ENCODE measurements at places on chromosomes 3 and 15.

- no peak for DNase-seq
These were observed 27.8 kb downstream of the SHQ1 start for GRCh38 chr3:72820415-72820814.

DNA sequence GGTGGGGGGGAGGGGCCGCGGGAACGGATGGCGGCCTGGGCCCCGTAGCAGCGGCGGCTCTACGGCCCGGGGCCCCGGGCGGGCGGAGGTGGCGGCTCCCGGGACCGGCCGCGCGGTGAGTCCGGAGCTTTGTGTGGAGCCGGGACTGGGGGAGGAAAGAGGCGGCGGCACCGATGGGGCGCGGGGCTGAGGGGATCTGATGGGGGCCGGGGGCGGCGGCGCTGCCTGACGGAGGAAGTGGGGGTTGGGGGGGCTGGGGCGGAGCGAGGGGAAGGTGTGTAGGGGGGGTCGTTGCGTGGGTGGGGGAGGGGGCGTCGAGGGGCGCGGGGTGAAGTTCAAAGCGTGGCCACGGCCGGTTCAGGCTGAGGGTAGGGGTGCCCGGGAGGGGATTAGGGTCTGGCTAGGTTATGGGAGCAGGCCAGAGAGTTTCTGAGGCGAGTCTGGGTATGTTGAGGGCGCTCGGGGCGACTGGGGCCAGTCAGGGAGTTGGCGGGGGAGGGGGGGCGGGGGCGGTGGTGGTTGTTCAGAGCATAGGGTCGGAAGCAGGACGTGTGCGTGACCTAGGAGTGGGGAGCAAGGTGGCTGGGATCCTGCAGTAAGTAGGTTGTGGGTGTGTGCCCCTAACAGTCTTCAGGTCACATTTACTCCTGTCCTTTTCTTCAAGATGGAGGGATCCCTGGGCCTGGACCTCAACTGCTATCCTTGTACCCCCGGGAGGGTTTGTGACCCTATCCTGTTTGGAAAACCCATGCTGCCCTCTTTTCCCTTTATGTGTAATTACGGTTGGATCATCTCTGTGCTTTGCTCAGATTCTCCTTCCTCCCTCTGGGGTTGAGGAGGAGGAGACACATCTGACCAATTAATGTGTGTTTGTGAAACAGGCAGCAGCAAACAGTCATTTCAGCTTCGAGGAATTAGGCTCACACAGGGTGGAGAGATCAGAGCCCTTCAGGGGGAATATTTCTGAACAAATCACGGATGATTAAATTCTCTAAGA is 644 bp downstream of the ZNF609 start:
- DNase-seq, result no peak

- no peak for DNase-seq
These were observed 18.5 kb downstream of the MINAR1 start for GRCh38 chr15:79450648-79451047.

- no peak for DNase-seq
These were observed 420.9 kb downstream of the LPP start for GRCh38 chr3:188574885-188575284.

GRCh38 chr3:79521221-79521848 is 246.5 kb downstream of the ROBO1 start:
- peak; percentile 46 for DNase-seq

DNA sequence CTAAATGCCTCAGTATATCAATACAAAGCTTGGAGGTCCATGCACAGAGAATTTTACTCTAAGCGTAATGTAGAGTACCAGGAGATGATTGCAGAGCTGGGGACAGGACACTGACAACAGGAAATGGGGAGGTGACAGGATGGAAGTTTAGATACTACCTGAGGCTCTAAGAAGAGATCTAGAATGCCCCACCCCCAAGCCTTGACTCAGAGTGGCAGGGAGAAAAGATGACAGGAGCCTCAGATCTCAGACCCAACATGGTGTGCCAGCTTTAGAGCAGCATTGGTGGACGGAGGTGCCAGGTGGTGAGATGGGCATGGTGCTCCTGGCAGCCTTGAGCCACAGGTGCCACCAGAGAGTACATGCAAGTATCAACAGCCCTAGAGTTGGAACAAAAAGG is 62.5 kb downstream of the LYZL4 start:
- no peak for DNase-seq

DNA sequence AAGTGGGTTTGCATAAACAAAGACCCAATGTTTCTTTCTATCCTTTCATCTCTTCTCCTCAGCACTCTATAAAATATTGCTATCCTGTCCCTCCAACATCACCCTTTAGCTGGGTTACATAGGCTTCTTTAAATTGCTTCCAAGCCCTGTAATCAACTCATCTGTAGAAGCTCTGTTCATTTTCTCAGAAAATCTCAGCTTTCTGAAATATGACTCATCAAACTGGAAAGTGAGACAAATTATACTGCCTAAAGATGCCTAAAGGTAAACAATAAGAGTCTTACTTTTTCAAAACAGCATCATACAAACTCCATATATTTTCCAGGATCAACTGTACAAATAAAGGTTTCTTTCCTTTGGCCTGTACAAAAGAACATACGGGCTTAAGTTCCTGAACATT is 33.8 kb downstream of the EFL1 start:
- DNase-seq, result no peak

DNA sequence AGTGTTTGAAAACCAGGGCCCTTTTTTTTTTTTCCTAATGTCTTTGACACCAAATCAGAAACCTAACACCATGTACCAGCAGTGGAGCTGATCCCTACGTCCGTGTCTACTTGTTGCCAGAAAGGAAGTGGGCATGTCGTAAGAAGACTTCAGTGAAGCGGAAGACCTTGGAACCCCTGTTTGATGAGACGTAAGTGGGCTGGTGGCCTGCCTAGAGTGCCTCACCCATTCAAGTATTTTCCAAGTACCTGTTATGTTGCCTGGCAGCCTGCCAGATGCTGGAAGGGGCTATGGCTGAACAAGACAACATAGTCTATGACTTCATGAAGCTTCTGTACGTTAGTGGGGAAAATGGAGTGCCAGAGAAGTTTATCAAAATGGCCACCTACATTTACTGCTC is 39.7 kb downstream of the ESYT3 start:
- no peak for DNase-seq

DNA sequence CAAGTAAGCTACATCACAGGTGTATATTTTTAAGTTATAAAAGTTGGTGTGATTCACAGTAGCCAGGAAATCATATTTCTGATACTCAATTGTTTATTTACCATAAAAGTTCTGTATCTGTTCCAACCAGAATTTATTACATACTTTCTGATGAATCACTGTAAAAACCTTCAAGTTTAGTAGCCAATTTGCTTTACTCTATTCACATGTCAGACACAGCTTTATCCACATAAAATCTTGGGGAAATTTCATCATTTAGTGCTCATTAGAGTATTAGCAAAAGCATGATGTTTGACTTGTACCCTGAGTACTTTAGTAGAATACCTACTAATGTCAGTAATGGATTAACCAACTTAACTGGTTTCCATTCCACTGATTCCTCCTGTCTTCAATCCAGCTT is 249.8 kb downstream of the POLQ start:
- no peak for DNase-seq

DNA sequence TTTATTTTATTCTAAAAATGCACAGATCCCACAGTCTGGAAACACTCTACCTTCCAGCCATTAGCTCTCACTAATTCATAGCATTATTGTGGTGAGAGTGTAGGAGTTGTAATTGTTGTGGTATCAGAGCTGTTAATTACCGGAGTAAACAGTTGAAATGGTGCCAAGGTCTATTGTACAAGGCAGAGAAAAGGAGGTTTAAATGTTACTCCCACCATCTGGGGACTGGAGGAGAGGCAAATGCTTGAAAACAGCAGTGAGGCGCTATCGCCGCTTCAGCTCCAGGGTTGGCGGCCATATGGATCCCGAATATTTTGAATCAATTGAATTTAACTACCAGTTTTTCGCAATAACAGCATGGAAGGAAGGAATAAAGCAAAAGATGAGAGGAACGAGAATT is 113.1 kb upstream of the C15orf61 start:
- DNase-seq, result no peak

GRCh38 chr3:179544981-179545645 is 17.6 kb upstream of the ACTL6A start:
- DNase-seq, result no peak

DNA sequence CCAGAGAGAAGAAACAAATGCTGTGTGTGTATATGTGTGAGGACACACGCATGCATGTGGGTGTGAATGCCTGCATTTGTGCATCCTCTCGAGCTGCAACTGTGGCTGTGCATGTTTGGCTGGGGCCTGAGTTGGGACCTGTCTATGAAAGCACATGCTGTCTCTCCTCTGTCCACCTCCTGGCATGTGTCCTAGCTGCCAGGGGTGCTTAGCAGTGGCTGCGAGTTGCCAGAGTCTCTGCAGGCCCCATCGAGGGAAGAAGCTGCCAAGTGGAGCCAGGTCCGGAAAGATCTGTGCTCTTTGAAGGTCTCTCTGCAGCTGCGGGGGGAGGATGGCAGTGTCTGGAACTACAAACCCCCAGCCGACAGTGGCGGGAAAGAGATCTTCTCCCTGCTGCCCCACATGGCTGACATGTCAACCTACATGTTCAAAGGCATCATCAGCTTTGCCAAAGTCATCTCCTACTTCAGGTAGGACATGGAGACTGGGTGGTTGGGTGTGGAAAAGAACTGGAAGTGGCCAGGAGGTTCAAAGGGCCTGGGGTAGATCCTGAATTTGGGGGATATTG is 30.7 kb downstream of the NR1I2 start:
- DNase-seq, result no peak

DNA sequence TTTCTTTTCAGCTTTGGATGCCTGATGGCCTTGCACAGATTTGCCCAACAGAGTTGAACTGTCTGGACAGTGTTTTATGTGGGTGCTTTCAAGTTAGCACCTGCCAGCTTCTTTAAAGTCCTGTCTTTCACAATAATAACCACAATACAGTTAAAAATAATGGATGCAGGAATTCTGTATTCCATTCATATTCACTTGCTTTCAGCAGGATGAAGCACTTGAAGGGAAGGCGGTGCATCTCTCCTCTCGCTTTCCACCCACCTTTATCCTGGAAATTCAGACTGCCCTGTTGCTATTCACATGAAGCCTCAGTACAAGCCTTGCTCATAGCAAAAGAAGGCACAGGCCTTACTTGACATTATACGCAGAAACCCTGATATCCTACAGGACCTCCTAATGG is 26.5 kb upstream of the GYG1 start:
- DNase-seq, result no peak

- DNase-seq, result no peak
These were observed 213.4 kb downstream of the ZBBX start for GRCh38 chr3:167166594-167167253.

- DNase-seq, result no peak
These were observed 284.8 kb upstream of the CTNNB1 start for GRCh38 chr3:40914475-40914874.

GRCh38 chr3:12758025-12758781 is 856 bp downstream of the TMEM40 start:
- DNase-seq, result no peak

DNA sequence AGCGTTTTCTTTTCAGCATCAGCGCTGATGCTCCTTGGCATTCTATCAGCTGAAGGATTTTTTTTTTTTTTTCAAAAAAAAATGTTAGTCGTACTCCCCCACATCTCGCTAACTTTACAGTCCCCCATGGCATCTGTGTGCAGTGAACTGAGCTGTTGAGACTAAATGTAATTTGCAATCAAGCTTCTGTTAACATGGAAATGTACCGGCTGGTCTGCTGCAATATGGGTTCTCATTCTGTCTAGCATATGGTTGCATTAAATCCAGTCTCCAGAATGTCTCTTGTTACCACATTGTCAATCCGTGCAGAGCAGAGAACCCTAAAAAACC is 32.2 kb upstream of the TPRG1 start:
- no peak for DNase-seq

- no peak for DNase-seq
These were observed 570 bp downstream of the PCNP start for GRCh38 chr3:101574388-101575112.

GRCh38 chr3:9098716-9099675 is 135.7 kb upstream of the RAD18 start:
- no peak for DNase-seq

DNA sequence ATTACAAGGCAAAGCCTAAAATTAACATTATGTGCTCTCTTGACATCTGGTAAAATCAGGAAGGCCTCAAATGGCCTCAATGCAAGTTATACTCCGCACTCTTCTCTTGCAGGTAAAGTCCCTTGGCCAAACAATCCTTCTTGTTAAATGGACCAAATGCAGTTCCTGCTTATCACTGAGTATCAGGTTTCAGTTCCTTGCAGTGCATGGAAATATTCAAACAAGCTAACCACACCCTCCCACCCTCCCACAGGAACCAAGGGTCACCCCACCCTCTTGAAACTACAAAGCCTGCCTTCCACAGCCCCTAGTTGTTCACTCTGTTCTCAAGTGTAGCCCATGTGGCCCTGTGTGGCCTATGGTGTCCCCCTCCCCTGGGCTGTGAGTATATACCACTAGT is 171.9 kb upstream of the CADPS start:
- DNase-seq, result no peak

- no peak for DNase-seq
These were observed 16.3 kb downstream of the BHLHE40 start for GRCh38 chr3:4995500-4996053.

DNA sequence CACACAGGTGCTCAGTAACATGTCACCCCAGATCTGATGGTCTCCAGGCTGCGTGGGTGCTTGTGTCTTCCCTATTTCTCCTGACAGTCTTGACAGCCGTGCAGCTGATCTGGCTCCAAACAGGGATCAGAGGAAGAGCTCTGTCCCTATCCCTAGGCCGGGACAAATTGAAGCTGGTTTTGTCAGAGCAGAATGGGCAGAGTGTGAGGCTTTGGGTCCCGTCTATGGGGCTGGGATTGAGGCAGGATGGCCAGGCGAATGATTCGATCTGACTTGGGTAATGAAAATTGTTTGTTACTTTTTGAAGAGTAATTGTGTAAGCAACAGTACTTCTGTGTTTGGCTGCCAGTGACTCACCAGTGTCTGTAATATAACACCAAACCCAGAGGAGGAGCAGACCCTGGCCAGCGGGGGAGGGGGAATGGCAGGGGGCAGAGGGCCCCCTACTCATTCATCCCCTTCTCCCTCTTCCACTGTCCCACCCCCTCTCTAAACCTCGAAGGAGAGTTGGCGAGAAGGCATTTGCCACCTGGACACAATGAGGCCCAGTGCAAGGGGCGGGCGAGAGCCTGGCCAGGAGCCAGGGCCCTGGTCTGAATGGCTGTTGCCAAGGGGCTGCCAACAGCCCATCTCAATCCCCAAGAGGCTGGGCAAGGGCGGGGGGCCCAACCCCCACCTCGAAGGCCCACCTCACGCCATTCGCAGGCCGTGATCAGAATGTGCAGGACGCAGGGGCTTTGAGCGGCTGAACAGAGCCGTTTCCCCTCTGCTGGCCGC is 4.9 kb upstream of the MAGEF1 start:
- peak; percentile 35 for DNase-seq

- no peak for DNase-seq
These were observed 71.9 kb upstream of the FBN1 start for GRCh38 chr15:48717458-48717857.

GRCh38 chr3:167066977-167067786 is 312.9 kb downstream of the ZBBX start:
- DNase-seq, result no peak

GRCh38 chr15:75178171-75178937 is 23.3 kb upstream of the C15orf39 start:
- DNase-seq, result no peak

GRCh38 chr3:88617283-88617682 is 467.5 kb downstream of the C3orf38 start:
- no peak for DNase-seq

- no peak for DNase-seq
These were observed 210.4 kb downstream of the NECTIN3 start for GRCh38 chr3:111282024-111282423.

Measured in NCI-H2107 (cell line).